Stimulated activated CD8-positive, alpha-beta memory T cell treated with anti-CD3 and anti-CD28 coated beads, Interleukin-4, amount 100 ng/mL, for 4 hours (primary cell): ENCODE measurements at places on chromosomes 5 and 9.

DNA sequence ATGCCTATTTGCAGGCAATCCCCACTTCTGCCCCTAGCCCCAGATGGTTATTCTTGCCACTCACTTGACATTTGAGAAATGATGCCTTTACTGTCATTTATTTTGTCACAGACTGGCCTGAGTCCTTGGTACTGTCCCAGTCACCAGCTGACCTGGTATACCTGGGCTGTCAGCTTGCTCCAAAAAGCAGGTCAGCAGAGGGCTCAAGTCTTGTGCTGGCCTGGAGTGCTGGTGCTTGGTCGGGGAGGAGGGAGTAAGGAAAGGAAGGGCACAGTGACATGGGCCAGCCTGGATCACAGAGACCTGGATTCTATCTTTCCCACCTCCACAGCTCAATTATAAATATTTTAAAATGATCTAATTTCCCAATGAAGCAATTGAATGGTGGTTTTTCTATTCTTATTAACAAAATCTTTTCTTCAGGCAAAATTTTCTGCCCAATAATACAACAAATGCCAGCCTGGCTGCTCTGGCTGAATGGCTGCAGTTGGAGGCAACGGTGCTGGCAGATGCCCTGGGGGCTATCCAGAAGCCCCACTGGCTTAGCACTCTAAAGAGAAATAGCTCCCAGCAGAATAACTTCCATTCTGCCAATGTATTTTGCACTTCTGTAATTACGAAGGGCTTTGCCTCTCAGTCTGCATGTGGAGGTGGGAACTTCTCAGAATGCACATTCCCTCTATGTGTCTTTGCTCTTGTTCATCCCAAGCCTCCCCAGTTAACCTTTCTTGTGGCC is 160.6 kb downstream of the GADD45G start:
- no peak for DNase-seq

DNA sequence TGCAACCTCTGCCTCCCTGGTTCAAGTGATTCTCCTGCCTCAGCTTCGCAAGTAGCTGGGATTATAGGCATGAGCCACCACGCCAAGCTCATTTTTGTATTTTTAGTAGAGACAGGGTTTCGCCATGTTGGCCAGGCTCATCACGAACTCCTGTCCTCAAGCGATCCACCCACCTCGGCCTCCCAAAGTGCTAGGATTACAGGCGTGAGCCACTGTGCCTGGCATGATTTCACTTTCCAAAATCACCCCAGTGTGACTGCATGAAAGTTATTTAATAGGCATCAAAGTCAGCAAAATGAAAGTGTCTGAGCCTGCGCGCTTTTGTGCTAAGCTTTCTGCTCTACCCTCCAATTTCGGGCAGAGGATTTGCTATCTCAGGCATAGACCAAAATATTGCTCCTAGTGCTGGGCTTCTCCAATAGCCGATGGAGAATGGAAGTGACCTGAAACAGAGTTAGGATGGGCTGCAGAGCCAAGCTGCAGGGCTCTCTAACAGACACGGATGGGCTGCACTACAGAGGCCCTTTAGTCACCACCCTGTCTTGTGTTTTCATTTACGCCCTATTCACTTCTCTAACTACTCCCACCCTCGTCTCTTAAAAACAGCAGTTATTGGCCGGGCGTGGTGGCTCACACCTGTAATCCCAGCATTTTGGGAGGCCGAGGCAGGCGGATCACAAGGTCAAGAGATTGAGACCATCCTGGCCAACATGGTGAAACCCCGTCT is 44.3 kb downstream of the RETREG1 start:
- no peak for DNase-seq

DNA sequence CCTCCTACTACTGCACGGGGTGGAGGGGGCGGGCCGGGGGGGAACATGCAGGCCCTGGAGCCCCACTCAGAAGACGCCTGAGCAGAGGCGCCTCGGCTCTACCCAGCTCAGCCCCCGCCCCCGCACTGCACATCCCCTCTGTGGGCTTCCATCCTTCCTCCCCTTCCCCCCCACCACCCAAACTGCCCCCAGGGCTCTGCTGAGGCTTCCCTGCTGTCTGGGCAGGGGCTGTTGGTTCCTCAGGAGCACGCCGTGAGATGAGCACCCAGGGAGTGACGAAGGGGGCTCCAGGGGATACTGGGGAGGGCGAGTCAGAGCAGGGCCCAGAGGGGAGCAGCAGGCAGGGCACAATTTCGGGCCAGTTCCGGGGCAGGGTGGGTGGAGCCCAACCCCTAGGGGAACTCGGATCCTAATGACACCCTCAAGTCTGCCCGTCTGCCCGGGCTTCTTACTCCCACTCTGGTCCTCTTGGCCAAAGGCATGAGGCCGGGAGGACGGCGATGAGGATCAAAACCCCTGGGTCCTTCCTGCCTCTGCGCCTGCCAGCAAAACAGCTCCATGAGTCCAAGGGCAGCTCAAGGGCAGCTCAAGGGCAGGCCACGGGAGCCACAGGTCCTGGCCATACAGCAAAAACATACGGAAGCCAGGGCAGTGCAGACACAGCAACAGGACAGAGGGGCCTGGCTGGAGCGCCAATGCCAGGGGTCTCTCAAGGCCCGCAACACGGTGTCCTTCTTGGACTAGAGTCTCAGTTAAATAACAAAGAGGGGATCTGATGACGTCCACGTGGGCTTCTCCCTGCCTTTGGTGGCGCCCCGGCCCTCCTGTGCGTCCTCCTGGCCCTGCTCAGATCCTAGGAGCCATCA is 200.9 kb downstream of the AUH start:
- DNase-seq: no peak

DNA sequence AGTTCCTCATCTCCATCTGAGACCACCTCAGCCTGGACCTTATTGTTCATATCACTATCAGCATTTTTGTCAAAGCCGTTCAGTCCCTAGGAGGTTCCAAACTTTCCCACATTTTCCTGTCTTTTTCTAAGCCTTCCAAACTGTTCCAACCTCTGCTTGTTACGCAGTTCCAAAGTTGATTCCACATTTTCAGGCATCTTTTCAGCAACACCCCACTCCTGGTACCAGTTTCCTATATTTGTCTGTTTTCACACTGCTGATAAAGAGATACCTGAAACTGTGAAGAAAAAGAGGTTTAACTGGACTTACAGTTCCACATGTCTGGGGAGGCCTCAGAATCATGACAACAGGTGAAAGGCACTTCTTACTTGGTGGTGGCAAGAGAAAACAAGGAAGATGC is 622.1 kb downstream of the MAT2B start:
- no peak for DNase-seq

GRCh38 chr5:166758151-166758550 is 1533.3 kb upstream of the WWC1 start:
- DNase-seq: no peak

DNA sequence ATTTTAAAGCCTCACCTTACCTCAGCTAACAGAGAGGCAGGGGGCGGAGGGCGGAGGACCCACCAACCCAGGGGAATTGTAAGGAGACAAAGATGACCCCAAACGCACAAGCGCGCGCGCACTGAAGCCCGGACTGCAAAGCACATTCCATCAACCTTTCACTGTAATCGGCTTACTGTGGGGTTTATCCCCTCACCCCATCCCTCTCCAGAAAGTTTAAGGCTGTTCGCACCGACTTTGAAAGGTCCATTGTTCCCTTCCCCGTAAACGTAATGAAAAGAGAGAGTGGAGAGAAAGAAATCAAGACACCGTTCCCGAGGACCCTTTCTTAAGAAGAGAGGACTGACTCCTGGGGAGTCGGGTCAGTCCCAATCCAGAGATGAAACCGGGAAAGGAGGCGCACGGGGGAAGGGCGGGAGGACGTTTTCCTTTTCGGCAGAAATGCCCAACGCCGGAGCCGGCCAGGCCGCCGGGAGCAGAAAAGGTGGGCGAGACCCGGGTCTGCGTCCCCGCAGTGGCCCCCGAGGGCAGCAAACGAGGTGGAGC is 464 bp downstream of the CEMIP2 start:
- no peak for DNase-seq

DNA sequence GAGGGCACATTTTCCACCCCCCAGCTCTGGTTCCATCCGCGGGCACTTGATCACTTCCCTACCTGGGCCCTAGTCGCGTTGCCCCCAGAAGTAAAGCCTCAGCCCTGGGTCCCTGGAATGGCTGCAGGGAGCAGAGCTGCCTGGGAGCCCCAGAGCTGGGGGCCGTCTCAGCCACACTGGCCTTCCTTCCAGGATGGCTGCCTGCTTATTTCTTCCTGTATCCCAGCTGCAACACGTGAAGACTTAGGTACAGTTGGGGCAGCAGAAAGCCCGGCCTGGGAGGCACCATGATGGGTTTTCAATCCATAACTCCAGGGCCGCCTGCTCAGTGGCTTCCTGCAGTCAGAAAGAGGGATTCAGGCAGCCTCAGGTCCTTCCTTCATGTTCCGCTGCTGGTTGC is 232.3 kb downstream of the IRX2 start:
- no peak for DNase-seq

- no peak for DNase-seq
These were observed 22.1 kb downstream of the SARDH start for GRCh38 chr9:133715866-133716563.

DNA sequence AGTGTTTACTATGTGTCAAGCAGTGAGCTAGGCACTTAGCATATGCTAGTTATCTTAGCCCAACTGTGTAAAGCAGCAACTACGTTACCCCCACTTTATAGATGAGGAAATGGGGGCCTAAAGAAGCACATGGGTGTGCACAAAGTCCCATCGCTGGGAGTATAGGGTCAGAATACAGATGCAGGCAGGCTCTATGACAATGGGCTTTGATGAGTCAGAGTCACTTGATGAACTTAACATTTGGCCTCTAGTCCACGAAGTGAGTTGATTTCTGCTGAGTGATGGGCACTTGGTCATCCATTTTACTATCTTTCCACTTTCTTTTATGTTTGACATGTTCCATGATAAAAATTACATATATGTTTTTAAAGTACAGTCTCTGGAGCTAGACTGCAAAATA is 204.3 kb downstream of the TRIM32 start:
- DNase-seq: no peak

GRCh38 chr9:99322299-99322698 is 100.2 kb downstream of the SEC61B start:
- no peak for DNase-seq

DNA sequence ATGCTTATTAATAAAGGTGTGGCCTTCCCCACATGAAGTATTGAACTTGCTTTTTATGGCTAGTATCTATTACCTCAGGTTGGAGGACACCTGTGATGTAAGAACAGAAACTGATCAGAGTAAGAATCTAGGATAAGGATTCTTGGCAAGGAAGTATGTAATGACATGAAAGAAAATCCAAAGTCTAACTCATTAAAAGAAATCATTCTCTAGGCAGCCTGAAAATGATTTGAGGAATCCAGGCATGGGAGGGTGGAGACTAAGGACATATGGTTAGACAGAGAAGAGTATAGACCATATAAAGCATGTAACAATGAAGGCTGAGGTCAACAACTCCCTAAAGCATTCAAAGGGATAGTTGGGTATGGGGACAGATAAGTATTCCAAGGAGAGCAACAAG is 32.9 kb downstream of the PFDN1 start:
- DNase-seq: no peak

DNA sequence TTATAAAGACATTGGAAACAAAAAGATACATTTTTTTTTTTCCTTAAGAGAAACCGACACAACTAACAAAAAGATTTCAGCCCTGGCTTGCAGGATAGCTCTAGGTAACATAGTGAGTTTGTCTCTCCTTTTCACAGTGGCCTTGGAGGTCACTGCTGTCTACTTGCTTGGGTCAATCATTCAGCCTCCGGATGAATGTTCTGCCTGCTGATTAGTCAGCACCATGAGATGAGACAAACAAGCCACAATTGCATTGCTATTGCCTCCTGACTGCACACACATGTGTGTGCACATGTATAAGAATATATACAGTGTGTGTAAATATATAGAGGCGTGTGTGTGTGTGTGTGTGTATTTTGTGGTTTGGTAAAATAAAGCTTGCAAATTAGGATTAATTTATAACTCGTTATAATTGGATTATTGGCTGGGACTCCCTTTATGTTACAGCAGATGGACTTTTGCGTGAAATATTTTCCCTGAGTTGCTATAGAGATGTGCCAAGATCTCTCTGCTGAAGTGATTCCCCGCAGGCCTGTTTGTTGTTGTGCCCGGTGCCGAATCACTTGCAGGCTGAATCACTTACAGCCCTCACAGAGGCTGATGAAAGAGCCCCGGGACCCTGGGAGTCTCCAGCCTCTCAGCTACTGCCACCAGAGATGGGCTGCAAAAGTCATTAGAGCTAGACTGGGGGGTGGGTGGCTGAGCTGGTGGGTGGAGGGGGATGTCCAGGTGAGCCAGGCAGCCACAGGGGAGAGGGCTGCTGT is 161.2 kb downstream of the FGF18 start:
- DNase-seq: no peak
